ENCODE measurements at places on chromosomes 12 and 14.

GRCh38 chr12:95996034-95996658 lies at the start of gene HAL:
Gene HAL (minus strand): TSS chr12:95996344. CDS start chr12:95995910, 434 bp downstream.
- peak; percentile 40 for DNase-seq

GRCh38 chr14:94136575-94137331 lies 7.3 kb upstream of the IFI27L2 start:
- peak; percentile 84 for DNase-seq

- no peak for DNase-seq
These were observed 4.9 kb upstream of the AQP6 start for GRCh38 chr12:49967777-49968250.

- DNase-seq, result peak; percentile 41
These were observed 1.8 kb downstream of the CCDC85C start for GRCh38 chr14:99602054-99602787.

- no peak for DNase-seq
These were observed 1.6 kb downstream of the RFX4 start for GRCh38 chr12:106584104-106585064.

DNA sequence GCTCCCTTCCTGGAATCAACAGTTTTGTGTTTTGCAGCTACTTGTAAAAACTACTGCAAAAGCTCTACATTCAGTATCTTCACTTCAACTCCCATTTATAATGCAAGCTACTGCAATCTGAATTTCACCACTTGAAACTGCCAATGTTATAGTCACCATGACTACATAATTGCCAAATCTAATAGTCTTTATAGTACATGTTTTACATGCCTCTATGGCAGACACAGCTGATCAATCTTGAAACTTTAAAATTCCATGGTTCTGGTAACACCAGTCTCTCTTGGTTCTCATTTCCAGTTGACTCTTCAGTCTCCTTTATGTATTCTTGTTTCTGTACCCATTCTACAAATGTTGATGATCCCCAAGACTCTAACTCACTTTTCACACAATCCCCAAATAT lies 185.9 kb downstream of the MED13L start:
- no peak for DNase-seq

- DNase-seq, result no peak
These were observed 24.2 kb downstream of the YY1 start for GRCh38 chr14:100263141-100263540.

GRCh38 chr12:41905073-41905758 lies 239.5 kb downstream of the GXYLT1 start:
- no peak for DNase-seq

DNA sequence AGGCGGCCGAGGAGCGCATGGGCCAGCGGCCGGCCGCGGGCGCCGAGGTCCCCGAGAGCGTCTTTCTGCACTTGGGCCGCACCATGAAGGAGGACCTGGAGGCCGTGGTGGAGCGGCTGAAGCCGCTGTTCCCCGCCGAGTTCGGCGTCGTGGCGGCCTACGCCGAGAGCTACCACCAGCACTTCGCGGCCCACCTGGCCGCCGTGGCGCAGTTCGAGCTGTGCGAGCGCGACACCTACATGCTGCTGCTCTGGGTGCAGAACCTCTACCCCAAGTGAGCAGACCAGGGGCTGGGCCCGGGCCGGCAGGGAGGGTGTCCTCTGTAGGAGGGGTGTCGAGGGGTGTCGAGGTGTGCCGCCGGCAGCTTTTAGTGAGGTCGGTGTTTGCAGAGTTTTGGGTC lies 4.1 kb downstream of the TNFAIP2 start:
- no peak for DNase-seq

GRCh38 chr12:47414511-47414910 lies 291.3 kb downstream of the RPAP3 start:
- no peak for DNase-seq

GRCh38 chr14:70714055-70714550 lies 72.4 kb downstream of the TTC9 start:
- DNase-seq, result peak; percentile 66

GRCh38 chr14:76306131-76306530 lies 69.8 kb upstream of the ESRRB start:
- DNase-seq, result no peak

GRCh38 chr12:50050410-50051098 lies 6.8 kb upstream of the ASIC1 start:
- peak; percentile 48 for DNase-seq

DNA sequence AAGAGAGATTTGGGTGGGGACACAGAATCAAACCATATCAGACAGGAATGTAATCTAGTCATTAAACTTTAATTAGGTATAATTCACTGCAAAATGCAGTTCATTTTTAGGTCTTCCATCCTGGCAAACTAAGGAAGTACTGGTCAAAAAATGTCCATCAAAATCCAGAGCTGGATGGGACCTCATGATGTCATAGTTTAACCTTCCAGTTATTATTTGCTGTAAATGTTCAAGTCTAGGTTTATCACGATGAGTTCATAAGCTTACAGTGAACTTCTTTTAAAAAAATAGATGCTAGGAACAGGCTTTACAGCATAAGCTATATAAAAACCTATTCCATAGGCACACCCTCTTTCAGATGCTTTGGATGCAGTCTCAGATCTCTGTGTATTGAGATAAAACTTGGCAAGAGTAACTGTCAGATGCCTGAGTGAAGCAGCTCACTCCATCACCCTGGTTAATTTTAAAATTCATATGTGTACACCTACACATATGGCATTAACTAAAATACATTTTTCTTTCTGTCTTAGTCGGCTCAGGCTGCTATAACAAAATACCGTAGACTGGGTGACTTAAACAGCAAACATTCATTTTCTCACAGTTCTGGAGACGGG lies 7.9 kb downstream of the SSPN start:
- no peak for DNase-seq

DNA sequence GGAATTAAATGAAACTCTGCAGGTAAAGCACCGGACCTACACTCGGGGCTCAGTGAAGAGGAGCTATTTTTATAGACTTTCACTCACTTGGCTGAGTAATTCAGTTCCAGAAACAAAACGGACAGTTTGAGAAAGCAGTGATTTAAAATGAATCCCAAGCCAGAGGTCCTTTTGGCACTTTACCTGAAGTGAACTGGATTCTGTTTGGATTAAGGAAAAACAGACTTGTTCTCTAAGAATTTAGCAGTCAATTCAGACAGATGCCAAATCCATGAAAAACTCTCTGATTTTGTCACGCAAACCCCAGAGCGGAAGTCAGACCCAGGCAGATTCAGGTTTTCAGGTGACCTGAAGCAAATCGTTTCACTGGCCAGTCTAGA lies 4.9 kb upstream of the VASH1 start:
- no peak for DNase-seq

GRCh38 chr14:79278286-79278797 lies 933.0 kb downstream of the DIO2 start:
- no peak for DNase-seq

- peak; percentile 62 for DNase-seq
These were observed 2.8 kb downstream of the PAN2 start for GRCh38 chr12:56330936-56331490.

DNA sequence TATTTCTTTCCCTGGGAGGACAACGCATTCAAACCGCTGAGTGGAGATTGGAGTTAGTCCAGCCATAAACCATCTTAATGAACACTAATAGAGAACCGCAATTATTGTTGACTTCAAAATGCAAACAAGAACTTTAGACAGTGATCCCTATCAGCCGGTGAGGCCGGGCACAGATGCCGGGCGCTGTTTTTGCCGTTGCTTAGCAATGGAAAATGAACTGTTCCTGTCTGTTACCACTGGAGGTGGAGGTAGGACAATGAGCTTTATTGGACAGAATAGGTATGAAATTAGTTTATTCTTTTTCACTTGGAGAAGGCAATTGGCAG lies 216.8 kb downstream of the TTC8 start:
- DNase-seq, result peak; percentile 24

DNA sequence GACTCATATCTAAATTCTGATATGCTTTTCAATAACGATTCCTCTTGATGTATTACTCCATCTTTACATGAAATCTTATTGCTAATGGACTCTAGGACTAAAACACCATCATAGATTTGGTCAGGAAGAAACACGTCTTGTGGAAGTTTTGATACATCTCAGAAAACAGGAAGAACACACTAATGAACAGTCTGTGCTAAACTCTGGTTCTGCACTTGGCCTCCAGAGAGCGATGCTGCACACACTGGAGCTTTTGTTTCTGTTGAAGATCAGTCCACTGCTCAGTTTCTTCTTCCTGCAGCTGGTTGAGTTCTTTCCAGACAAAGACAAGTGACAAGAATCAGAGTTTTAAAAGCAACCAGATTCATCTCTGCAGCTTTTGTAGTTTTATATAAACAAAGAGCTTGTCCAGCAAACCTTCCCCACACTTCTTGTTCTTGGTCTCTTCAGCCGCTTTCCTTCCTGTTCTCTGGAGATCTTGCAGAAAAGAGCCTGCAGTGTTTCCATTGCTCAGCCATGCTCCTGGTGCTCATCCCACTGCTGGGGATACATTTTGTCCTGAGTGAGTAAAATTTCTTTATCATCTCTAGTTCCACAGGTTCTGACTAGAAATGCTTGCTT lies 229.1 kb upstream of the OR4E1 start:
- DNase-seq, result no peak

GRCh38 chr12:51943346-51943745 lies 8.2 kb upstream of the ACVR1B start:
- DNase-seq, result no peak

DNA sequence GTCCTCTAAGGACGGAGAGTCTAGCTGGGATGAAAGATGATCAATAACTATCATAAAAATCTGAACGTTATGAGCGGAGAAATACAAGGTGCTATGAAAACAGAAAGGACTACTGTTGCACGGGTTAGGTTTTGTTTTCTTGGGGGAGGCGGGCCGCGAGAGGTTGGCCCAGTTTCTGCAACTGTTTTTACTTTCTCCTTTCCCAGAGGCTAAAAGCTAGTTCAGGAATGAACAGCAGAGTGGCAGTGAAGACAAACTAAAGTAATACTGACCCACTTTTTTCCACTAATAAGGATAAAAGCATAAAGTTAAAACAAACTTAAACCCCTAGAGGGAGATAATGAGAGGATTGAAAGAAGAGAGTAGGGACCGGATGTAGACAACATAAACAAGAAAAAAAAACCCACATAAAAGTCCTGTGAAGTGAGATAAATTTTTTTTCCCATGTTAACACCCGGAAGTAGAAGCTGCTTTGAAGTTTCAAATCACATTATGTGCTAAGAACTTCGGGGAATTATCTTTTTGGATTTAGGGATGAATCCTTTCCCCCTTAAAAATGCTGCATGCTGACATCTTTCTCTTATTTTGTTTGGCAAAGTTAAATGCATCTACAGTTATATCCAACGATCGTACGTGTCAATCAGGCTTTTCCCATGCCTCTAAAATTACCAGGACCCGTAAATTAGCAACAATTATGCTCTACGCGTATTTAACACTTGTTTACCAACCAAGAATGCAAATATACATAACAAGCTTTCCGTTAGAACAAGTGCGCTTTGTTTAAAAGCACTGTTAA lies 1.0 kb upstream of the CDK17 start:
- peak; percentile 62 for DNase-seq

DNA sequence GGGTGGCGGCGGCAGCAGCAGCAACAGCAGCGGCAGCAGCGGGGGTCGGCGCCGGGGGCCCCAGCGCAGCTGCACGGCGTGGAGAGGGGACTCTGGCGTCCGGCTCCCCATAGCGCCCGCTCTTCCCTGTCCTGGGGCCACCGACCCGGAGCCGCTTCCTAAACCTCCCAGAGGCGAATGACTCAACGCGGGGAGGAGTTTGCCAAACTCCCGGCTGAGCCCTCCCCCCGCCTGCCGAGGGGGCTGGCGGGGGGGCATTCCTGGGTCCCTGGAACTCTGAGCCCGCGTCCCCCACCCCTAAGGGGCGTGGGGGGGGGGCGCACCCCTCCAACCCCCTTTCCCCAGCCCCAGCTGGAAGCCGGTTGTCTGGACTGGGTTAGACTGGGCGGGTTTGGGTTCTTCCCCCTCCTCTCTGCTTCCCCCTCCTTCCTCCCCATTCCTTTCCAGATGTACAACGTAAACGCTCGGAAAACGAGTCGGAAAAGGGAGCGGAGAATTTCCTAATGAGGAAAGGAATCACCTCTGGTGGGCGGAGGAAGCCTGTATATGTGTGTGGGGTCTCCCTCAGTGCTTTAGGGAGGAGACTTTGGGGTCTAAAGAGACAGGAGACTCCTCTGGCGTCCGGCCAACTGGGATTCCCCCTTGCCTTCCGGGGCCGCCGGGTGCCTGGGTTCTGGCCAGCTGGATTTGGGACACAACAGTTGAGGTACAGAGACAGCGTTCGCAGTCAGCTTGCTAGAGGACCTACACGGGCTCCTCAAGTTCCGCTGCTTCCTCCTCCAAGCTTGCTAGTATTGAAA lies at the start of gene ITGA5:
Gene ITGA5, minus strand, starts transcription at position 179 of the 800 bp plus-strand sequence. Its CDS starts 68 bp downstream, at position 111.
- DNase-seq, result peak; percentile 78

DNA sequence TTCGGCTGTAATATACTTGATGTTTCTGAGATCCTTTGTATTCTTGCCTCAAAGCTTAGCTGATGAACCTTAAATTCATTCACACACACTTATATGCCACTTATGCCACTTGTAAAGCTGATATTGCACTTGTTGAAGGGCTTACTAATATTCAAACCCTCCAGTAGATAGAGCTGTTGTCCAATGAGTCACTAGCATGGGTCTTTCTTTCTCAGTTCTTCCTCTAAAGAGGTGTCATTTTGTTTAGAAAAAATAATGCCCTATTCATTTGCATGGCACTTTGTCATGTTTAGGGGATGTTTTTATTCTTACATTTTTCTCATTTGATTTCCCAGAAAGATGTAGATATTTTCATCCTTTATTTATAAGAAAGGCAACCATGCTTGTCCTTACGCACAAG lies 56.4 kb downstream of the MON2 start:
- peak; percentile 4 for DNase-seq

DNA sequence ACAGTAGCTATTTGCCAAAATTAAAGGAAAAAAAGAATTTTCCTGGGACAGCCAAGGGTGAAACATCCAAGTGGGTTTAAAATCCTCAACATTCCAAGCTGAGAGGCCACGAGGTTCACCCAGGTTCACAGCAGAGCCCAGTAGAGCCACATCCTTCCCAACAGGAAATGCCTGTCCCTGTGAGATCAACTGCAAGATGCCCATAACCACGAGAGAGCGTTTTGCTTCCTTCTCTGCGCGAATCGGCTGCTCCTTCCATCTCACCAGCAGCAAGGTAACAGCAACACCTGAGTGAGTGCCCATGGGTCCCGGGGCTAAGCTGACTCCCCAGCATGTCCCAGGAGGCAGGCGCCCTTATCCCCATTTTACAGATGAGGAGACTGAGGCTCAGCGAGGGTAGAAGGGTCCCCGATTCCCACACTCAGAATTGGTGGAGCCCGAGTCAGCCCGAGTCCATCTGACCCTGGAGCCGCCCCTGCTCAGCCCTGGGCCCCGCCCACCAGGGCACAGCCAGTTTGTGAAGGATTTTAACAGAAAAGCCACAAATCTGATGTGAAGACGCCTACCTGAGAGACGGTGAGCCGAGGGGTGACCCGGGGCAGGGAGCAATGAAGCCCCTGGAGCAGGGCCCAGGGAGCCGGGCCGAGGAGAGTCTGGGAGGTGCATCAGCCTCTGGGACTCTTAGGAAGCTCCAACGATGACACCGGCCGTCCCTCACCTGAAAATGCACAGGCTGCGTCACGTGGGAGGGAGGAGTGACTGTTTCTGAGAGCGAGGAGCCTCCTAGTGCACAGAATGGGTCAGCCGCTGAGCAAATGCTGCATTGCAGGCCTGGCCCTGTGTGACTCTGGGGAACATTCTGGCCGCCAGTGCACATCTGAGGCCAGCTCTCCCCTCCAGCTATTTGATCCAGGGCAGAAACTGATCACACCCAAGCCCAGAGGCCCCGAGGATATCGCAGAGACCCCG lies 236.9 kb upstream of the SFSWAP start:
- DNase-seq, result no peak

Measured in epithelial cell of esophagus (primary cell).